ENCODE measurements at places on chromosomes 12 and 14. TPM values are rescaled to one million over a fixed set of nuclear protein-coding genes. Genes with fewer than 3 reads are reported as not detected.

Gene RAPGEF3
- total RNA-seq: 46.5 TPM

Gene MANSC1
- total RNA-seq: 5.4 TPM

Gene NTN4
- 79.8 TPM for total RNA-seq

Gene AQP5
- total RNA-seq: 3.3 TPM

Gene KLHL33
- 1.5 TPM for total RNA-seq

Gene VRTN
- total RNA-seq: not detected

Gene ADCY4
- 29.7 TPM for total RNA-seq

Gene SPSB2
- total RNA-seq: 11.3 TPM

Gene SRRM4
- 0.06 TPM for total RNA-seq

Gene TPCN1
- total RNA-seq: 47.5 TPM

Gene REM2
- 0.41 TPM for total RNA-seq

Gene TMEM229B
- total RNA-seq: 2.5 TPM

Gene SLC17A8
- 0.23 TPM for total RNA-seq

Gene GYS2
- not detected for total RNA-seq

Gene FGF6
- 1.3 TPM for total RNA-seq

Gene GARIN6
- total RNA-seq: not detected

Gene CACNA2D4
- 2.6 TPM for total RNA-seq

Gene SPX
- 13.3 TPM for total RNA-seq

Gene TAS2R43
- total RNA-seq: 10.3 TPM

Gene MSI1
- 4.8 TPM for total RNA-seq

Gene CMTM5
- total RNA-seq: 3.7 TPM

Gene RTN1
- 7.9 TPM for total RNA-seq

Gene TMX1
- total RNA-seq: 28.0 TPM
